ENCODE measurements at places on chromosomes 6 and 20.

DNA sequence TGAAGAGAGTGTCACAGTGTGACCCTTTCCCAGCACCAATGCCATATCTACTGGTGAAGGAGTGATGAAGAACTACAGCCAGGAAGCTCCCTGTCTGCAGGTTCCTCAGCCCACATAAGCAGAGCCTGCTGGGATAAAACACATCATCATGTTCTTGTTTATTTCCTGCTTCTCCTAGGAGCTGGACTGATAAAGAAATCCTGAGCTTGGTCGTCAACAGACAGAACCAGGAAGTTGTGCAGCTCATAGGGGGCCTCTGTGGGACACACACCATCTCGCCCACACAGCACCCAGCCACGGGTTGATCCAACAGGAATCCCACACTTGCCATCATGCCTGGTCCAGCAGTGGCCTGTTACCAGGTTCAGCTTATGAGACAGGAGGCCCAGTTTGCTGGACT is 2.8 kb upstream of the CSTL1 start:
- DNase-seq = no peak

DNA sequence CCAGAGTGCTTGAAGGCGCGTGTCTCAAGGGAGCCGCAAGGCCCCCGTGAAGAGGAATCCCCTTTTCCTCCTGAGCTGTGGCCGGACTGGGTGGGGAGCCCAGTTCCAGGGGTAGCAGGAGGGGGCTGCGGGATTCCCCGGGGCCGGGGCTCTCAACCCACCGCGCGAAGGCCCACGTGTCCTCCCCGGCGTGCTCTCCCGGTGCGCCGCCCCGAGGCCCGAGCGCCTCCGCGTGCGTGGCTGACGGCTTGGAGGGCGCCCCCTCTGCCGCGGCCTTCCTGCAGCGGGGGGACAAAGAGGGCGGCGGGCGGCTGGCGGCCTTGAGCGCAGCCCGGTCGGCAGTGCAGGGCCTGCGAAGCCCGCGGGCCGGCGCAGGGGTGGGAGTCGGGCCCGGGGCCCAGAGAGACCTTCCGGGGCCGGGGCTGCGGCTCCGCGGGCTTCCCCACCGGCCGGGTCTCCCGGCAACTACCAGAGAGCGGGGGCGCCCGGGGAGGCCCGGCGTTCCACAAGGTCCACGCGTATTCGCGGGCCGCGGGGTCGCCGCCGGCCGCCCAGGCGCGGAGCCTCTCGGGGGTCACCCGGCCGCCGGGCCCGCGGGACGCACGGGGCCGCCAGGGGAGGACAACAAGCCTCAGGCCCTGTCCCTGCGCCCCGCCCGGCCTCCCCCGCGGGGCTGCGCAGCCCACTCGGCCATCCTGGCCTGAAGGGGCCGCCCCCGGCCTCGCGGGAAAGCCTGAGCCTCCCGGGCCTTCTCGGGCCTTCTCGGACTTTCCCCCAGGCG is at the start of gene FAM217A:
Gene FAM217A (minus strand): TSS at position 447 of the 781 bp plus-strand sequence. CDS start 1,723 bp downstream, outside the sequence.
- no peak for DNase-seq

GRCh38 chr20:62686869-62687830 is 21.5 kb upstream of the NTSR1 start:
- DNase-seq = no peak

GRCh38 chr20:38108438-38108985 is 56.6 kb downstream of the TGM2 start:
- DNase-seq = no peak

DNA sequence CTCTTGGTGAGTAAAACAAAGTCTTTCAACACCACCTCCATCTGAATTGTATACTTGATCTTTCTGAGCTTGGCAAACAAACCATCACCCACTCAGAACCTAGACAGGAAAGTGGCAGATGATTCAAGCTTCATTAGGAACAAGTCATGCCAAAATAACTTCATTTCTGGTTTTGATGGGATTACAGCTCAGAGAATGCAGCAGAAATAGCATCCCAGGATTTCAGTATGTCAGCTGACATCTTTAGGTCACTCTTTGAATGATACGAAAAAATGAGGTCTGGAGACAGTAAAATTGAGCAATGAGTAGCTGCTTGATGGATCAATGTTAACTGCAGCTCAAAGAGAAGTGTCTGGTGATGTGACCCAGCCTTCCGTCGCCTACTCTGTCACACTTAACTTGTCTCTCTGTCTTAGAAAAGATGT is 92.4 kb downstream of the GJA10 start:
- no peak for DNase-seq

GRCh38 chr20:62285151-62285550 is 17.6 kb upstream of the ADRM1 start:
- DNase-seq = no peak

DNA sequence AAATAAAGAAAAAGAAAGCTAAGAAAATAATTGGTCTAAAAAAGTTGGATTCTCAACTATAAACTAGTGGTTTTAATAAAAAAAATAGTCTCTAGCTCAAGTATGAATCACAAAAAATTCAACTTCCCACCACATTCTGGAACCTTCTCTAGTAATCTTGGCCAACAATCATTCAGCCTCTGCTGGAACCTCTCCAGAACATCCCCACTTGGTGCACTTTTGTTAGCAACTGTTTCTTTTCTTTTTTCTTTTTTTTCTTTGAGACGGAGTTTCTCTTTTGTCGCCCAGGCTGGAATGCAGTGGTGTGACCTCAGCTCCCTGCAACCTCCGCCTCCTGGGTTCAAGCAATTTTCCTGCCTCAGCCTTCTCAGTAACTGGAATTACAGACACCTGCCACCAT is 35.7 kb downstream of the TXLNB start:
- no peak for DNase-seq

DNA sequence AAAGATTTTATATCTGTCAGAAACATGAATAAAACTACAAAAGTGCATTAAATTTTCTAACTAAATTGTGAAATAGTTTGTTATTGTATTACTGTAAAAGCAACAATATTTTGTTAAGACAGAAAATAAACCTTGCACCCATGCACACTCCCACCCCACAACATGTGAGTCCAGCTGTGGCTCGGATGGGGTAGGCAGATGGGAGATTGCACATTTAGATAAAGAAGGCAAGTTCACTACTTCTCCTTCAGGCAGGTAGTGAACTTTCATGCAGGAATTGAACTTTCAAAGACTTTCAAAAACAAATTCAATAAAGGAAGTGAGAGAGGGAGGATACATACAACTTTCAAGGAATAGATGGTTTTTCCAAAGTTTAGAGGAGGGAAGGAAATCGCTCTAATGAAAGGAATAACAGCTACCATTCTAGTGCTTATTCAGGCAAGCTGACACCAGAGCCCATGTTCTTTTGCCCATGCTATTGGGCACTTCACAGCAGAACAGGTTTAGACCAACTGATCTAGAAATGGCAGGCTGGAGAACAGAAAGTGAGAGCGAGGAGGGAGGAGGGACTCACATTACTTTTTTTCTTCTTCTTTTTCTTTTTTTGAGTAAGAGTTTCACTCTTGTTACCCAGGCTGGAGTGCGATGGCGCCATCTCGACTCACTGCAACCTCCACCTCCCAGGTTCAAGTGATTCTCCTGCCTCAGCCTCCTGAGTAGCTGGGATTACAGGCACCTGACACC is 28.5 kb downstream of the SF3B5 start:
- no peak for DNase-seq

DNA sequence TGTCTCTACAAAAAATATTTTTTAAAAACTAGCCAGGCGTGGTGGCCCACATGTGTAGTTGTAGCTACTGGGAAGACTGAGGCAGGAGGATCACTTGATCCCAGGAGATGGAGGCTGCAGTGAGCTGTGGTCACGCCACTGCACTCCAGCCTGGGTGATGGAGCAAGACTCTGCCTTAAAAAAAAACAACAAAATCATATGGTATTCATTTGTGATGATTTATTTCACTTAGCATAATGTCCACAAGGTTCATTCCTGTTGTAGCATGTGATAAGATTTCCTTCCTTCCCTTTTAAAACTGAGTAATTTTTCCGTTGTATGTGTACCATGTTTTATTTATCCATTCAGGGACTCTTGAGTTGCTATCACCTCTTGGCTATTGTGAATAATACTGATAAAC is 26.2 kb downstream of the TMEM170B start:
- no peak for DNase-seq

- DNase-seq = no peak
Observed at GRCh38 chr20:4366076-4366475, 350.7 kb upstream of the RNF24 start.

DNA sequence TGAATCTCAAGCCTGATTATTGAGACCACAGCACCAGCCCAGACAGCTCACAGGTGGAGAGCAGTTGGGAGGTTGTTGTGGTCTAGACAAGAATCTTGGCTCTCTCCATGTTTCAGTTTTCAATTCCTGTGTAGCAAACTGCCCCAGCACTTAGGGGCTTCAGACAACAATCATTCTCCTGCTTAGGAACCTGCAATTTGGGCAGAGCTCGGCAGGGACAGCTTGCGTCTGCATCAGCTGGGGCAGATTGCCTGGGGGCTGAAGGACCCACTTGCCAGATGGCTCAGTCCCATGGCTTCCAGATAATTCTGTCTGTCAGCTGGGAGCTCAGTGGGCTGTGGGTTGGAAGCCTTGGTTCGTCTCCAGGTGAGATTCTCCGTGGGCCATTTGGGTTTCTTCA is 6.9 kb downstream of the TGM6 start:
- DNase-seq = no peak

DNA sequence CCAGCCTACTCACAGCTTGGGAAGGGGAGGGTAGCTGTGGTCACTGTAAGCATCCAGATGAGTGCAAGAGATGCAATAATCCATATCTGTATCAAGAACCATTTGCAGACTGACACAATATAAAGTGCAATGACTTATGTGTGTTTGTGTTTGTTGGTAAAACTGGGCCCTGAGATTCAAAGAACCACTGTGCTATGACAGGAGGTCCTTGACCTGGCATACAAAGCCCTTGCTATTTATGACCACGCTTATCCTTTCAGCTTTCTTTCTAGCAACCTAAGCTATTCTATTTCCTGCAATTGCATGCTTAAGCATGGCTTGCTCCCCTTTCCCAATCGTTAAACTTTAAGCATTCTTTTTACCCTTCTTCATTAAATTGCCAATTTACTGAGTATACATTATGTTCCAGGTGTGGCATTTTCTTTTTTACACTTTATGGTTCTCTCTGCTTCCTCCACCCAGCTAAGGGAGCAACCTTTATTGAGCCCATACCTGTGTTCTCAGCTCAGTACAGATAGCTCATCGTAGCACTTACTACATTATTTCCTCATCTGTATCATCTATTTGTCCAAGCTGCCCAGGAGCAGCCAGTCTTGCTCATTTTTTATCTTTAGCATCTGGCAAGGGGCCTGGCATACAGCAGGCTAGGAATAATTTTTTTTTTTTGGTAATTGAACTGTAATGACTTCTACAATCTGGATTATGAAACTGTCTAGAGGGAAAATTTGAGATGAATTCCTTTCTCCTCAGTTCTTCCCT is 3.5 kb downstream of the MCUR1 start:
- DNase-seq = no peak

GRCh38 chr6:142731611-142732010 is 213.4 kb downstream of the HIVEP2 start:
- DNase-seq = no peak

- DNase-seq = no peak
Observed at GRCh38 chr6:101935732-101936131, 542.2 kb downstream of the GRIK2 start.

- peak; percentile 90 for DNase-seq
Observed at GRCh38 chr20:16574656-16575355, 1.6 kb upstream of the KIF16B start.

Data from HEK293T (cell line).